ENCODE measurements at places on chromosomes 5 and 9. TPM values are rescaled to one million over a fixed set of nuclear protein-coding genes. Genes with fewer than 3 reads are reported as not detected.

Gene SQSTM1
- 1,416 TPM for total RNA-seq

Gene PCAT7
- total RNA-seq = 1.1 TPM

Gene S1PR3
- total RNA-seq = 35.5 TPM

Gene HTR1A
- not detected for total RNA-seq

Gene SLCO4C1
- total RNA-seq = not detected

Gene SH2D3C
- total RNA-seq = not detected

Gene ZNF483
- total RNA-seq = 0.40 TPM

Gene ZNG1F
- total RNA-seq = 16.7 TPM

Gene TAF11L10
- total RNA-seq = not detected

Gene RNF20
- 23.4 TPM for total RNA-seq

Gene GPR151
- not detected for total RNA-seq

Gene NSUN2
- total RNA-seq = 106 TPM

Gene AK8
- total RNA-seq = 0.90 TPM

Gene SH3RF2
- 3.2 TPM for total RNA-seq

Gene PCDHGA6
- 0.23 TPM for total RNA-seq

Gene ANGPTL2
- total RNA-seq = 0.06 TPM

Gene FSTL4
- total RNA-seq = 4.8 TPM

Gene CAMLG
- total RNA-seq = 31.1 TPM
